Upper lobe of right lung (tissue), 1 donor: ENCODE measurements at places on chromosomes 5 and 9. TPM values are rescaled to one million over a fixed set of nuclear protein-coding genes. Genes with fewer than 3 reads are reported as not detected.

Gene GPR107
- 39.3 TPM for total RNA-seq

Gene F2RL2
- 1.2 TPM for total RNA-seq

DNA sequence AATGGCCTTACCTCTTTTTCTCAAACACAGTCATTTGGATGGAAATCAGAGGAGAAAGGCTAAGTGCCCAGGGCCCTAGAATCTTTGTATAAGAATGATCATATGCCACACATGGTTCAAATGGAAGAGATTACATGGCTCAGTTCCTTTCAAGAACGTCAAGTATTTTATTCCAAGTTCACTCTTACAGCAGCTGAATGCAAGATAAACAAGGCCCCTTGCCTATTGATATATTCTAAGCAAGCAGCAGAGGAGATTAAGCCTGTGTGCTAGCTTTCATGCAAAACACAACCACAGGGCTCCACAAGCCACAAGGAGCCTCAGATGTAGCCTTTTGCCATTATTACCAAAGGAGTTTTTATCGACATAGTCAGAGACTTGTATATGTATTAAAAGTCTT is 55.3 kb upstream of the SLCO6A1 start:
- H3K36me3 ChIP-seq = no peaks in the 10 kb centered on the region
- no peaks in the 10 kb centered on the region for H3K4me1 ChIP-seq
- H3K27ac ChIP-seq = no peak overlapping the region
- H3K4me3 ChIP-seq = no peak overlapping the region
- H3K27me3 ChIP-seq = no peaks in the 10 kb centered on the region

DNA sequence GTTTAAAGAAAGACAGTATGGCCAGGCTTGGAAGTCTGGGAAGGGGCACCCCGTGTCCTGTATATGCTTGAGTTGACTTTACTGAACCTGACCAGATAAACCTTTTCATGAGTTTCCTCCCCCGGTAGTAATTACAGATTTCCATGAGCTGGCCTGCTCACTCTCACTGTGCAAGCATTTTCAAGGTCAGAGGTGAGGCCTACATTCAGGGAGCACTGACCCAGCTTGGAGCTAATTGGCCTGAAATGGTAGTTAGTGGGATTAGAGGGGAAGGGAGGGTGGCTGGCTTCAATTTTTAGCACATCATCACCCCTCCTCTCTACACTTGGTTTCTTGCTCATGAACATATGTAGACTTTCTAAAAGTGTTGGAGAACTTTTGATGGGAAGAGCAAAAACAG is 99.2 kb downstream of the PSAT1 start:
- H3K36me3 ChIP-seq = no peaks in the 10 kb centered on the region
- H3K27me3 ChIP-seq = no peaks in the 10 kb centered on the region
- H3K4me1 ChIP-seq = no peaks in the 10 kb centered on the region
- no peak for DNase-seq
- no peak overlapping the region for H3K4me3 ChIP-seq
- no peak overlapping the region for H3K27ac ChIP-seq

DNA sequence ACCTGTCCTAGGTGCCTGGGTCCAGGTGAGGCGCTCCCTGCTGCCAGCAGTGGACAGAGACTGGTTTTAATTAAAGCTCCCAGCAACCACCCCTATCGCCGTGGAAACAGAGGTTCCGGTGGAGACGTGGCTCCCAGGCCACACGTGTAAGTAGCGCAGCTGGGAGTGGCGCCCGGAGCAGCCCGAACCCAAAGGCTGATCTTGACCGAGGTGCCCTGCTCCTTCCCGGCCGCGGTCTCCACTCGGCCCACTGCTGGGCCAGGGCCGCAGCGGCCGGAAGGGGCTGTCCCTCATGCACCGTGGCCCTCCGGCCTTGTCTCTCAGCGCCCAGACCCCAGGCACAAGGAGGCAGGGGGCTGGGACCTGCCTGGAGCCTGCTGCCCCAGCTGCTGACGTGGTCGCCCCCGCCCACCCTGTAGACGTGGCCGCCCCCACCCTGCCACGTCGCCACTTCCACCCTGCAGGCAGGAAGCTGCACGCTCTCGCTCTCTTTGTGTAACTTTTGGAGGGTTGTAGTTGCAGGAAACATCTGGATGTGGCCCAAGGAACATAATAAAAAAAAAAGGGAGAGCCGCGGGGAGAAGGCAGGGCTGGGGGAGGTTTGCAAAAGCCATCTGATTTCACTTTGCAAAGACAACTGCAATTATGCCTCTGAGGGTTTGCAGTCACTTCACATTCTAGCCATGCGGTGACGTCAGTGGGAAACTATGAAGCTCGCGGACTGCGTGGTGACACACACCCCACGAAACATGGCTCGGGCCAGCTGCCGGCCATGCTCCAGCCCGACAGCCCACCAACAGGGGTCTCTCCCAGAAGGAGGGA is 129.9 kb downstream of the RXRA start:
- no peaks in the 10 kb centered on the region for H3K36me3 ChIP-seq
- H3K4me3 ChIP-seq = peak overlapping the region; percentile 49
- peak; percentile 91 for DNase-seq
- no peaks in the 10 kb centered on the region for H3K27me3 ChIP-seq
- H3K4me1 ChIP-seq = peaks cover 17% of the 10 kb centered on the region
